Uterine smooth muscle cell (primary cell): ENCODE measurements at places on chromosomes 16 and 17. TPM values are rescaled to one million over a fixed set of nuclear protein-coding genes. Genes with fewer than 3 reads are reported as not detected.

Gene FGF11
- total RNA-seq, result 0.77 and 1.7 TPM in 2 replicates

Gene DNAH2
- 0.22 and 0.37 TPM in 2 replicates for total RNA-seq

Gene AOC2
- 0.33 and 0.75 TPM in 2 replicates for total RNA-seq

Gene PPY
- total RNA-seq, result not detected in 2 replicates

Gene CD300H
- not detected in 2 replicates for total RNA-seq

Gene SLFN12
- 18.7 and 20.3 TPM in 2 replicates for total RNA-seq

Gene HSPB9
- total RNA-seq, result not detected in 2 replicates

Gene CSH1
- total RNA-seq, result not detected in 2 replicates

Gene PDF
- 21.6 and 30.3 TPM in 2 replicates for total RNA-seq

Gene TBC1D3G
- not detected in 2 replicates for total RNA-seq

Gene FBXO39
- 0.25 and 0.33 TPM in 2 replicates for total RNA-seq

Gene NIP7
- 20.4 and 31.1 TPM in 2 replicates for total RNA-seq

Gene SDK2
- total RNA-seq, result 0.11 and 0.12 TPM in 2 replicates

Gene KCNH4
- not detected in 2 replicates for total RNA-seq

Gene NETO2
- total RNA-seq, result 6.7 and 9.6 TPM in 2 replicates

Gene SMARCE1
- 69.9 and 86.4 TPM in 2 replicates for total RNA-seq

Gene UTS2R
- not detected in 2 replicates for total RNA-seq

Gene CYTH1
- total RNA-seq, result 9.0 and 10.5 TPM in 2 replicates

Gene OTOA
- total RNA-seq, result under 0.01 TPM in 2 replicates

Gene HASPIN
- total RNA-seq, result 2.5 and 8.9 TPM in 2 replicates

Gene WSCD1
- total RNA-seq, result 0.22 and 0.87 TPM in 2 replicates

Gene SLC13A2
- total RNA-seq, result not detected in 2 replicates

Gene PLA2G15
- total RNA-seq, result 32.1 and 38.0 TPM in 2 replicates

Gene PRKCB
- total RNA-seq, result 1.00 and 2.4 TPM in 2 replicates

Gene SLC38A8
- not detected in 2 replicates for total RNA-seq

Gene PYDC1
- not detected in 2 replicates for total RNA-seq

Gene MILR1
- total RNA-seq, result 16.4 and 21.7 TPM in 2 replicates

Gene MYH13
- total RNA-seq, result not detected in 2 replicates

Gene FBXL16
- total RNA-seq, result 0.37 and 0.44 TPM in 2 replicates

Gene NECAB2
- total RNA-seq, result 0.12 and 0.22 TPM in 2 replicates

Gene NATD1
- 0.77 and 3.6 TPM in 2 replicates for total RNA-seq

Gene GDPD3
- total RNA-seq, result 0.55 and 1.1 TPM in 2 replicates

Gene COL1A1
- total RNA-seq, result 570 and 2,151 TPM in 2 replicates

Gene ABI3
- 0.11 TPM in 1 of 2 replicates, not detected in the other for total RNA-seq

Gene KRT24
- not detected in 2 replicates for total RNA-seq

Gene KCNJ12
- under 0.01 and 0.37 TPM in 2 replicates for total RNA-seq

Gene KREMEN2
- total RNA-seq, result 0.11 TPM in 1 of 2 replicates, not detected in the other

Gene ZFPM1
- 0.55 and 1.2 TPM in 2 replicates for total RNA-seq

Gene CRISPLD2
- 4.5 and 5.4 TPM in 2 replicates for total RNA-seq

Gene CEMP1
- 0.12 TPM in 1 of 2 replicates, not detected in the other for total RNA-seq

Gene ALDOC
- 56.9 and 110 TPM in 2 replicates for total RNA-seq

Gene PLA2G10
- total RNA-seq, result not detected in 2 replicates

Gene COX11
- total RNA-seq, result 41.2 and 82.0 TPM in 2 replicates

Gene IL32
- 1.9 and 8.6 TPM in 2 replicates for total RNA-seq

Gene CDH1
- not detected in 2 replicates for total RNA-seq

Gene PSKH1
- 16.2 and 20.1 TPM in 2 replicates for total RNA-seq

Gene ASGR1
- 1.3 and 1.4 TPM in 2 replicates for total RNA-seq
